Heart right ventricle (tissue), 16 donors: ENCODE measurements at places on chromosomes 13 and 19. TPM values are rescaled to one million over a fixed set of nuclear protein-coding genes. Genes with fewer than 3 reads are reported as not detected.

DNA sequence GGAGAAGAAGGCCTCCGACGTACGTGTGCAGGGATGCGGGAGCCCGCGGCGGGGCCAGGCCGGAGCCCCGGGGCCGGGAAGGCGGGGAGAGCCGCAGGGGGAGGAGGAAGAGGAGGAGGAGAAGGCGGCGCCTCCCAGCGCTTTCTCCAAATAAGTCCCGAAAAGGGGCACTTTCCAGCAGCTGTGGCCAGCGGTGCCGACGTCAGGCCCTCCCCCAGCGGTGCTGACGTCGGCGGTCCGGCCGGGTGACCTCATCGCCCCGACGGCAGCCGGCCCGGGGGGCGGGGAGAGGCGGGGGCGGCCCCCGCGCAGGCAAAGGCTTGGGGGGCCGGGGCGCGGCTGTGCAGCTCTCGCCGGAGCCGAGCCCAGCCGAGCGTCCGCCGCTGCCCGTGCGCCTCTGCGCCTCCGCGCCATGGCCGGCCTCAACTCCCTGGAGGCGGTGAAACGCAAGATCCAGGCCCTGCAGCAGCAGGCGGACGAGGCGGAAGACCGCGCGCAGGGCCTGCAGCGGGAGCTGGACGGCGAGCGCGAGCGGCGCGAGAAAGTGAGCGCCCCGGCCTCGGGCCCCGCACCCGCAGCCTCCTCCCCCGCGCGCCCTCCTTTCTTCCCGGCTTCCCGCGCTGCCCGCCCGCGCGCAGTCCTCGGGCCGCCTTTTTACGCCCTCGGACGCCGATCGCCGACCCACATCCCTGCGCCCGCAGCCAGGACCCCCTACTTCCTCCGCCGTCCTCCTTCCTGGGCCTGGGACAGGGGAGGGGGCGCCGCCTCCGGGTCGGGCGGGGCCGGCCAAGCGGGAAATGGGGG lies at the start of gene TPM4:
TSS of gene TPM4 (plus strand) at position 342 of the 804 bp plus-strand sequence. CDS start at position 413, 71 bp downstream.
- DNase-seq: peak; percentile 94

NKG7 gene
- 3.1 TPM for total RNA-seq

MLLT1 gene
- 27.9 TPM for total RNA-seq

GPR180 gene
- 2.7 TPM for total RNA-seq

GRCh38 chr19:42412227-42412626 lies 15.0 kb downstream of the LIPE start:
- no peak for DNase-seq

MRPS12 gene
- 41.8 TPM for total RNA-seq

LILRB5 gene
- total RNA-seq: 10.6 TPM

DNA sequence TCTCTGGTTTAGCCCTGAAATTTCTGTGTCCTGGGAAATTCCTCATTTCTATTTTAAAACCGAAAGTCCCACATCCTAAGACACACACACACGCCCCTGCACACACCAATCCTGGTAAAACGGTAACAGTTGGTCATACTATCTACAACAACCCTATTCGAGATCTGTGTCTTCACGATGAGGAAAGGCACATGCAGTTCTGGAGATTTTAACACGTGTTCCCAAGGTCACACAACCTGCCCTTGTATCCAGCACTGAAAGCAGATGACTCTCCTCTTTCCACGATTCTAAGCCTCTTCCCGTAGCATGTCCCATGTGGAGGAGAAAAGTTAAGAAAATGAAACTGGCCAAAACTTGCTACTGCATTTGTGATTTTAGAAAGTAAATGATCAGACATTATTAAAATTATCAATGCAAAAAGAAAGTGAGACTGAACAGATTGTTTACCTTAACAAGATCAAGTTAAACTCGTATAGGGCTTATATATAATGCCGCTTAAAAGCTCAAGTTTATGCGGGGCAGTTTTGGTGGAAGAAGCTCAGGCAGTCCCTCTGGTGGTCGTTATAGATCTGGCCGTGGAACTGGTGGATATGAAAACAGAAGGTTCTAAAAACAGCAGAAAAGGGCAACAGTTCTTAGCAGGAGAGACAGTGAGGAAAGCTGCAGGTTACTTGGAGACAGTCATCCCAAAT lies 32.7 kb downstream of the VSTM1 start:
- no peak for DNase-seq

ZFR2 gene
- not detected for total RNA-seq

GRCh38 chr19:3748965-3749364 lies 12.5 kb downstream of the APBA3 start:
- no peak for DNase-seq

LGALS4 gene
- total RNA-seq: 1.2 TPM

DNA sequence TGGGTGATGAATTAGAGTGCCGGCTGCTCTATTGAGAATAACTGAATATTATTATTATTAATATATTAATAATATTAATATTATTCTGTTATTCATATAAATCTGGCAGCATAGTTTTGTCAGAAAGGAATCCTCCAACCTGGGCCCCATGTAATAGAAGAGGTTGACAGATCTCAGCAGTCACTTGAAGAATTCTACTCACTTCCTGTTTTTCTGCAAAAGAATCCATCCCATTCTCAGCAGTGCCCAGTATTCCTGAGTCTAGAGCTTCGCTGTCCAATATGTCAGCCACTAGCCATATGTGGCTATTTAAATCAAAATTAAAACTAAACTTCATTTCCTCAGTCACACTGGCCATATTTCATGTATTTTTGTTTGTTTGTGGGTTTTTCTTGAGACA lies 72.4 kb upstream of the USPL1 start:
- no peak for DNase-seq

DNA sequence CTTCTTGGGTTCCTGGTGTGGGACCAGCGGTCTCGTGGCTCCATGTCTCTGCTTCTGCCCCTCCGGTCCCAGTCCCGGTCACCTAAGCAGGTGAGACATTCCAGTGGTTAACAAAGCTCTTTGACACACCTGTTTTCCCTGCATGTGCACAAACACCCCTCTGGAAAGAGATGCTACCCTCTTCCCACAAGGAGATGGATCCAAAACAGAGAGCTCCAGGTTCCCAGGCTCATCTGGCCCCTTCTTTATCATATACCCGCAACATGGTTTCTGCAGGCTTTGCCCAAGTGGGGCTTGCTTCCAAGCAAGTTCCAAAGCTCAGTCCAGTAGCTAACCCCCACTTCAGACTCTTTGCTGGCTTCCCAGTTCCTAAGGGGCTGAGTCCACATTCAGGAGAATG lies 17.8 kb downstream of the PEG3 start:
- DNase-seq: no peak

GRCh38 chr13:80821466-80821865 lies 480.5 kb upstream of the SPRY2 start:
- DNase-seq: no peak

- no peak for DNase-seq
Measured at GRCh38 chr13:101903890-101904289, 451.4 kb downstream of the ITGBL1 start.

DNA sequence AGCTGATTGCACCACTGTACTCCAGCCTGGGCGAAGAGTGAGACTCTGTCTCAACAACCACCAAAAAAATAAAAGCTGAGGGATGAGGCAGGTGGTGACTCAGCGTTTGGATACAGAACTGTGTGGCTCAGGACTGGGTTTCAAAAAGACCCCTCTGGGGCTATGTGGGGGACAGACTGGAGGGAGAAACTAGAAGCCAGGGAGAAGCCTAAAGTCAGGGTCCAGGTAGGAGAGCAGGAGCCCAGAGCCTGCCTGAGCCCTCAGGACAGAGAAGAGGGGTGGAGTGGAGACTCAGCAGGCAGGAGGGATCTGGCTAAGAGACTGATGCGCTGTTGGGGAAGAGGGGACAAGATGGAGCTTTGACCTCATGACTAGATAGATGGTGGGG lies 1.8 kb upstream of the CD37 start:
- no peak for DNase-seq

- no peak for DNase-seq
Measured at GRCh38 chr13:109233293-109233692, 553.1 kb downstream of the IRS2 start.

DNA sequence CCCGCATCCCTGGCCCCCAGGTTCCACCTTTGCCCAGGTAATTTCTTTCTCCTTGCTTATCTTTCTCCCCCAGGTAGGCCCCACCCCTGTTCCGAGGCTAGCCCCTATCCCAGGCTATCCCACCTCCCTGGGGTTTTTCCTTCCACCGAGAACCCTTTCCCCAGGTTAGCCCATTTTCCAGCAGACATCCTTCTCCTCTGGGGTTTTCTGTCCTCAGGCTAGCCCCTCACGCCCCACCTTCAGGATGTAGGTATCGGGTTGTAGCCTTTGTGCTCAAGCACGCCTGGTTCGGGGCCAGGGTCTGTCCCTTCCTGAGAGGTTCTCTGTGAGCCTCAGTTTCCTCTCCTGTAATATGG lies 837 bp downstream of the FSD1 start:
- no peak for DNase-seq

DNA sequence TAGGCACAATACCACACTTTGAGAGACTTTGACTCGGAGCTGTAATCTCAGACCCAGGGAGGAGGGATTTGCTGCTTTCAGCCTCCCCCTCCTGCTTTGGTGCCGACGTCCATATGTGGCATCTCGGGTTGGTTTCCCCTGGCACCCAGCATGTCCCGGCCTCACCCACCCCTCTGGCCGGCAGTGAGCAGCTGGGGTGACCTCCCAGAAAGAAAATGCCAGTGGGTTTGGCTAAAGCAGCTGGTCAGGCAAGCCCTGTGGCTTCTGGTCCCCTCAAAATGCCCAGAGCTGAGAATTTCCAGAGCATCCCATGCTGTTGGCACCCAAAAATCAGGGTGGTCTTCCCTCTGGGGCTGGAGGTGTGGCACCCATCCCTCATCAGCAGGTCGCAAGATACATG lies 34.1 kb downstream of the INSR start:
- DNase-seq: no peak

- no peak for DNase-seq
Measured at GRCh38 chr13:40498461-40498860, 168.0 kb downstream of the FOXO1 start.

DNA sequence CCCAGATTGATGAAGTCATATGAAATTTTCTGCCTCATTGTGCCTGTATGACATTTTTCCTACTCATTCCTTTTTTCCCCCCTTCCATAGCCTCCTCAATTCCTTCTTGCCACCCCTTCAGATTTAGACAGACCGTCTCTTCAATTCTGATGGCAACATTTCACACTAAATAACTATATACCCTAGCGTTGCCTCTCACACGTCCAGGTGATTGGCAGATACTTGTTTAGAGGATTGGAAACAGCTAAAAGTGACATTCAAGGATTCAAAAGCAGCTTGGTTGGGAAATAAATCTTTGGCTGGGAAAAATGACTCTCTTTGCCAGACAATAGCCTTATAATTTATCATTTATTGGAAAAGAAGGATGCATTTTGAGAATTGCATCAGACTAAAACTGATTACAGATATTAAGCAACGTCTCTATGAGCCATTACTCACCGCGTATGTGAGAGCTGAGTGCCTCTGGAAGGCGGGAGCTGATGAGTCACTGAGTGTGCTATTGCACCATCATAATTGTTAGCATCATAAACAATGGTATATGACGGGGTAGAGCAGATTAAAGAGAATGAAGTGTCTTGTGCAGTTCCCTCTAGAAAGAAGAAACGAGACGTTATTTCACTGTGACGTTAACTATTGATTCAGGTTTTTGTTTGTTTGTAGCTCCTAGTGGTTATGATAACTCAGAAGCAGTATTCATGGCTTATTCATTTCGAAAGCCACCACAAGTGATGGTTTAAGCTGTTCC lies 61.1 kb upstream of the FAM216B start:
- DNase-seq: no peak

GRCh38 chr13:43271152-43271551 lies 247.8 kb downstream of the DNAJC15 start:
- no peak for DNase-seq
